Omental fat pad (tissue), 4 donors: ENCODE measurements at places on chromosomes 4 and X.

DNA sequence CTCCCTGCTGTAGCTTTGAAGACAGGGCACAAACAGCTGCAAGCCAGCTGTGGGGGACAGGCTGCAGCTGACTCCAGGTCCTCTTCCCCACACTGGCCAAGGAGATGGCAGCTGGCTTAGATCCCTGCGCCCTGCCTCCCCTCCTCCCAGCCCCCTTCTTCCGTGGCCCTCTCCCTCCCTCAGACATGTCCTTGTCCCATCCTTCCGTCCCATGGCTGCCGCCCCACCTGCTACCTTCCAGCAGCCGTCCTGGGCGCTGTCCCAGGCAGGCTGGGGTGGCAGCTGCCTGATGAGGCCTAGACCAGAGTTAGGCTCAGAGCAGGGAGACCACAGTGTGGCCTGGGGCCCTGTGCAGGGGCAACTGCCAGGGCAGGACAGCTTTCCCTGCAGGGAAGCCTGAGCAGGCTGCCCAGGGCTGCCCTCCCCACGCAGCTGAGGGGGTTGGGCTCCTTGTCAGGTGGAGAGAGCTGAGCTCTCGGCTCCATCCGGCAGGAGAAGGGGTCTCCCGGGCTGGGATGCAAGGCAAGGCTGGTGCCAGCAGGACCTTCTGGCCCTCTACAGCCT lies 3.3 kb upstream of the BGN start:
- DNase-seq: no peak

DNA sequence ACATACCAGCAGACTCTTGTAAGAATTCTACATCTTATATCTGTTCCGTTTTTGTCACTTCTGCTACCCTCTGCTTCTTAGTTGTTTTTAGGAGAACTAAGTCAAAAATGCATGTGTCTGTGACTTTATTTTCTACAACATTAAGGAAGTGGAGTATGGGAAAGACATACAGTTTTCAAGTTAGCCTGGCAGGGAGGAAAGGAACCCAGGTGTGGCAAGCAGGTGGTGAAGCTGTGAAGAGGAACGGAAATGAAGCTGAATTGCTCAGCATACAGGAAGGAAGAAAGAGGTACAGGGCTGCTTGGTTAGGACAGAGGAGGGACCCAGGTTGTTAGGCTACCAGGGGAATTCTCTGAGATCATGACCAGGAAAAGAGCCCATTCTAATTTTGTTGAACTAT lies 9.4 kb downstream of the GPRIN3 start:
- no peak for DNase-seq

GRCh38 chr4:55385201-55385649 lies 10.5 kb upstream of the TMEM165 start:
- DNase-seq: no peak

DNA sequence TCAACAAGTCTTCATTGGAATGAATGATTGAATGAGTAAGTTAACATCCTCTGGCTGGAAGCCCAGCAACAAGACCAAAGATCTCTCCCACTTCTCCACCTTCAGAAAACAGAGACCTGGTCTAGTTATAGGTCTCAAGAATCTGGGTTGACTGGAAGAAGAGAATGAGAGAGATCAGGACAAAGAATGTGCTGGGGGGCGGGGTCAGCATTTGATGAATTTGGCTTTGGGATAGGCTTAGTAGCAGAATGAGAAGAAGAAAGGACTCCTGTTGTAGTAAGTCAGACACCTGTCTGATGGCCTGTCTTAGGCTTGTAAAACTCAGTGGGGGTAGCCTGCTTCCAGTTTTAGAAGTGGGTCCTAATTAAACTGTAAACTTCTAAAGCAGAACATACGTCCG lies 51.0 kb downstream of the TRIM2 start:
- no peak for DNase-seq

- DNase-seq: no peak
Measured at GRCh38 chr4:57078685-57079521, 31.3 kb downstream of the IGFBP7 start.

- no peak for DNase-seq
Measured at GRCh38 chr4:845836-846251, 19.9 kb upstream of the CPLX1 start.

DNA sequence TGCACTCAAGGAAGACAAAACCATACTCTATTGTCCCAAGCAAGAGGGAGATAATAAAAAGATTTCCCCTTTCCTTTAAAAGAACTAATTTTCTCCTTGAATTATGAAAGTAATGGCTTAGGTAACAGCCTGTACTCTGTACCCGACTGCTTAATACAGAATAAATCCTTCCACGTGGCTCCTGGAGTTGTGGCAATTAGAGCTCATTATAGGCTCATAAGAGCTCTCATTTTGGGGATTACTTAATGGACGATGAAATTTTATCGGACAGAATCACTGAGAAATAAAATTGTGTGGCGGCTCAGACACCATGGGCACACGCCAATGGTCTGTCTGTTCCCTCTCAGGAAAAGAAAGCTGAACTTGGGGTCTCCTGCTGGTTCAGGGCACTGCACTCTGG lies 2.8 kb upstream of the GSX2 start:
- no peak for DNase-seq

DNA sequence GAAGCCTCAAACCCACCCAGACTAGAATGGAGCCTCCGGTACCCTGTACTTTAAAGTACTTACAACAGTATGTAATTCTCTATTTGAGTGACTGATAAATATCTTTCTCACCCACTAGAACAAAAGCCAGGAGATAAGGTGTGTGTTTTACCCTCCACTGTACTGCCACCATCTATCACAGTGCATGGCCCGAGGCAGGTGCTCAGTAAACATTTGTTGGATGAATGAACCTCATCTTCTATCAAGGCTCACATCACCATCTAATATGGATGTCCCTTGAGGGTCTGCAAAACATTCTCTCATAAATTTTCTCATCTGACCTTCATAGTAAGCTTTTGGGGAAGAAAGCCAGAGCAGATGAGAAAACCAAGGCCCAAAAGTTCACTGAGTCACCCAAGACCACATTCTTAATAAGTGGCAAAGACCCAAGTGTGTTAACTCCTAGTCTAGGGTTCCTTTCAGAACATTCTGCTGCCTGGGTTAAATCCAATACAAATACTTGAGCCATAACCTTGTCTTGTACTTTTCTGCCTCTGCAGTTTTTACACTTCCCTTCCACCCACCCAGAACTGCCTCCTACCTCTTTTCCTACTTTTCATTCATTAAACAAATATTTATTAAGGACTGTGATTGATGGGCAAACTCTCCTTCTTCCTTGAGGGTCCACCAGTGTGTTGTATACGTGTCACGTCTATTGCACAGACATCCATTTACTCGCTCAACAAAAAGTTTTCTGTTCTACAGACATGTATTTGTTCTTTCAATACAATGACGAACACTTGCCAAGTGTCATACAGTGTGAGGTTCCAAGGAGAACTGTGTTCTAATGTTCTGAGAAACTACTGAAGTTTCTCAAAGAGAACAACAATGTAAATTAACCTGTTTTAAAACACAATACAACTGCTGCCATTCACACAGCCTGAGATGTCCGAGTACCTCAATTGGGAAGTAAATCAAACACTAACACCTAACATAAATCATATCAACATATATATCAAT lies 35.7 kb downstream of the APBB2 start:
- DNase-seq: no peak

- no peak for DNase-seq
Measured at GRCh38 chr4:182880387-182881356, 36.5 kb downstream of the DCTD start.

DNA sequence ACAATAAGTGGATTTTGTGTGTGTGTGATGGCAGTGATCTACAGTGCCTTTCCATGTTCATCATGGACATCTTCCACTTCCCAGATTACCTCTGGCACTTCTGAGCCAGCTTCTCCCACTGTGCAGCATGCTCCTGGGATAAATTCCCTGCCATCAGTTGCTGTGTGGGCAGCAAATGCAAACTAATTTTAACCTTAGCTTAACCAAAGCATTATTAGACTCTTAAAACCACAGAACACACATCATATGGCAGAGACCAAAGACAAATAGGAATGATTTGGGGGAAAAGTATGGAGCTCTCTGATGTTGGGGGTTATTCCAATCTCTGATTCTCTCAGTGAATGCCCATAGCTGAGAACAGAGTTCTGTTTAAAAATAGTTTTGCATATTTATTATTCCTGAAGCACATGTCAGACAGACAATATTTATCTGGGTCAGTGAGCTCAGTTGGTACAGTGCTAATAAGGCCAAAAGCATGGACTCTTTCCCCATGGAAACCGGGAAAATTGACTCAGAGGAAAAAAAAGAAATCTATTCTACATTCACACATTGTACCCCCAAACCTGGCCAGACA lies 567.4 kb downstream of the IQCM start:
- DNase-seq: no peak

GRCh38 chr4:146063143-146063542 lies 112.4 kb upstream of the LSM6 start:
- no peak for DNase-seq

DNA sequence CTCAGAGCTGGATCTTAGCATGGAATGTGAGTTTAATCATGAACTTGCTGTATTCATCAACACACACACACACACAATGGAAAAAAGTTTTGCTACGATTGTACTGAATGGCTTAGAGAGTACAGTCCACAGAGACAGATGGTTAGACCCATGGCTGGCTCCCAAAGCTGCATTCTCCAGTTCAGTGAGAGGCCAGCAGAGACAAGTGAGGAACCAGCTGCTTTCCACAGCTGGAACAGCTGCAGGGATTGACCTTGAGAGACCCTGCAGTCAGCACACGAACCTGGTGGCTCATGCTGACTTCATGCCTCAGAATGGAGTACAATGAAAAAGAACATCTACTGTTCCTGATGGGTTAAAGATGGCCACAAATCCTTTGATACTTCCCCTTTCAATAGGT lies 94.5 kb downstream of the DHX15 start:
- no peak for DNase-seq

DNA sequence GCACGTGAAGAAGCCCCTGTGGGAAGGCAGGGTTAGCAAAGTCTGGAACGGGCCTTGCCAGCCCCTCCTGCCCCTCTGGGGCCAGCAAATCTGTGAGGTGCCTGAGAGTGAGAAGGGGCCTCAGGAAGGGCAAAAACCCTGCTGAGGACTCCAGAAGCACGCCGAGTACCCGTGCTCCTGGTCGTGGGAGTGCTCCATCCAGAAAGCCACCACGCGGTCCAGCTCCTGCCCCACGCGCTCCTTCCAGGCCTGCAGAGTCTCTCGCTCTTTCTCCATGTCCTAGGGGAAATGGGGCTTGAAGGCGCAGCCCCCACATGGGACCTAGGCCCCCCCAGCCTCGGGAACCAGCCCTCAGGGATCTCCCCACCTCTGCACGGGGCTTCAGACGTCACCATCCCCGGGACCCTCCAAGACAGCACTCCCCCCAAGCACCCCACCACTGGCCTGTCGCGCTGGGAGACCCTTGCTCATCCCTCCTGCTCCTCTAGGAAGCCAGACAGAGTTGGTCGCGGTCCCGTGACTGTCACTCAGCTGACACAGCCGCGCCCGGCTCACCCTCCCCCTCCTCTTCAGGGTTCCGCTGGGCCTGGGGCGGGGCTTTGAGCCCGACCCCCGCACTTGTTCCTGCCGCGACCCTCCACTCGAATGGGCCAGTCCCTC lies at the start of gene RENBP:
Gene RENBP, minus strand, starts transcription at position 504 of the 660 bp plus-strand sequence. Its CDS starts 33 bp downstream, at position 471.
- no peak for DNase-seq

DNA sequence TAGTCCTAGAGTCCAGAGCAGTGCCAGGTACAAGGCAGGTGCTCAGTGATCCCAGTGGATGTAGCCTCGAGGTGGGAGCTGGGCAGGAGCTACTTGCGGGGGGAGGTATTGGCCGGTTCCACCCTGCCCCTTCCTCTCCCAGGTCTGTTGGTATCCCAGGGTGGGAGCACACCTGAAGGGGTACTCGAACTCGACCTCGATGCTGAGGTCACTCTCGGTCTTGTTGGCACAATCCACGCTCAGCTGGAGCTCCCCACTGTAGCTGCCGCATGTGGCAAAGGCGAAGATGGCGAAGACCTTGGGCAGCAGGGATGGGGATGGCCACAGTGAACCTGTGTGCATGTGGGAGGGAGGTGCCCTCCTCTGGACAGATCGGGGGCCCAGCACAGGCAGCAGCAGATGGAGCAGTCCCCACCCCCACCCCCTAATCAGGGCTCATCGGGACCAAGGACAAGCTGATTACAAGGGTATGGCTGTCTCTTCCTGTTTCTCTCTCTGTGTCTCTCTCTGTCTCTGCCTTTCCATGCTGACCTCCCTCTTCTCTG lies 2.4 kb downstream of the SYP start:
- no peak for DNase-seq
